ENCODE measurements at places on chromosomes 7 and 10.

- no peak for DNase-seq
These were observed 35.0 kb upstream of the GIMAP8 start for GRCh38 chr7:150415161-150416153.

GRCh38 chr10:103855424-103855823, at the start of gene SH3PXD2A:
TSS of gene SH3PXD2A (minus strand) at chr10:103855576. CDS start at chr10:103855266, 310 bp downstream.
- DNase-seq, result no peak

DNA sequence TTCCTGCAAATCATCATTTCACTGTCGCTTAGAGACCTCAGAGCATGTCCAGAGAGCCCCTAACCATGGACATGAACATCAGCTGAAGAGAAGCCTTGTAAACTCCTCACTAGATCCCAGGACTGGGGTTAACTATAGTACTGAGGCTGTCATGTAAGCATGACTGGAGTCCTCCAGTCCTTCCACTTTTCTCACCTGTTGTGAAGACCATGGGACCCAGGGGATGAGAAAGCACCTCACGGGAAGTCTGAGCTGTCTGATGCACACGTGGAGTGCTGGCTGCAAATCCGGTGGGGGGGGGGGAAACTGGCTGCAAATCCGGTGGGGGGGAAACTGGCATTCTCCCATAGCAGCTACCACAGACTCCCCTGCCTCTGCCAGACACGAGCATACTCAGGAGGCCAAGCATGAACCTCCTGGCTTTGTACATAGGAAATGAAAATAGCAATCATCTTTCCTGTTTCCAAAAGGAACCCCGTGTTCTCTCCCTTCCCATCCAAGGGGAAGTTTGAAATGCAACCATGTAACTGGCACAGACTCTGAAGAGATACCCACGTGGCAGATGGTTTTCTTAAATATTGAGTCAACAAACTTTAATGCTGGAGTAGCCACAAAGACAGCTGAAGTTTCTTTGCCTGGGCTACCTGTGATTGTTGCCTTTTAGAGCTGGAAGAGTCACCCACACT, 261.4 kb downstream of the ZMYND11 start:
- DNase-seq, result no peak

DNA sequence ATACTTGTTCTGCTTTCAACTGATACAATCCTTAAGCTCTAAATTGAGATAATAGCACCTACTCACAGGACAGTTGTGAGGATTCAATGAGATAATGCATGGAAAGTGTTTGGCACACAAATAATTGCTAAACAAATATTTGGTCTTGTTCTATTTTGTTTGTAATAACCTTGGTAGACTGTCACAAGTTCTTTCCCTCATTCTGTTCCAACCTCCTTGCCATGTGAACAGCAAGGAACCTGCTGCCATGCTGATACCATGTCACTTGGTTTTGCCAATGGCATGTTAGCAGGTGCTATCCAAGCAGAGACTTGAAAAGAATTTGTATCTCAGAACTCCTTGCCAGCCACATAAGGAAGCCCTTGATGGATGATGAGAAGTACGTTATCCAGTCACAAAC, 24.8 kb upstream of the TECTB start:
- no peak for DNase-seq

- DNase-seq, result no peak
These were observed 92.0 kb downstream of the GPR85 start for GRCh38 chr7:112994656-112995055.

DNA sequence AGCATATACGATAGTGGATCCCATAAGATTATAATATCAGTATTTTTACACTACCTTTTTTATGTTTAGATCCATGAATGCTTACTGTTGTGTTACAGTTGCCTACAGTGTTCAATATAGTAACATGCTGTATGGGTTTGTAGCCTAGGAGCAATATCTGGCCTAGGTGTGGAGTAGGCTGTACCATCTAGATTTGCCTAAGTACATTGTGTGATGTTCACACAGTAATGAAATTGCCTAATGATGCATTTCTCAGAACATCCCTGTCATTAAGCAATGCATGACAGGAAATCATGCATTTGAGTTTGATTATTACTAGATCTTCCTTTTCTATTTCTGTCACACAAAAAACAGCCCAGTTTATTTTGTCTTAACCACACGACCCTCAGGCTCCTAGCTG, 14.5 kb downstream of the CBX3 start:
- DNase-seq, result no peak

All from activated CD4-positive, alpha-beta T cell treated with anti-CD3 and anti-CD28 coated beads, Interleukin-2, amount 50 U/mL, for 24 hours (primary cell).